ENCODE measurements at places on chromosomes 12 and 14.

DNA sequence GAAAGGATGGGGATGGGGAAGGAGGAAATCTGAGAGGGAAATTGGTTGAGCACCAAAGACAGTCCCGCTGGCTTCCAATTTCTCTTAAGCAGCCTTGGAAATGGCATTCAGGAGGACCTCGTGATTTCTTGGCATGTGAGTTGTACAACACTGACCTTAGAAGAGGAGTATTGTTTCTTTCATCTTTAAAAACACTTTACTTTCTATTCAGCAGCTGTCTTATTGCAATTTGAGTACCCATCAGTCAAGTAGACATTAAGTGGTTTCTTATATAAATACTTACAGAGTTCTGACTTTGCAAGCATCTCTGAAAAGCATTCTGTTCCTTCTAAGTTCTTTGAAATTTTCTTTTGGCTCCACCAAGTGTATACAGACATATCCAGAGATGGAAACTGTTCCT is 83.2 kb downstream of the LMNTD1 start:
- no peak for DNase-seq

DNA sequence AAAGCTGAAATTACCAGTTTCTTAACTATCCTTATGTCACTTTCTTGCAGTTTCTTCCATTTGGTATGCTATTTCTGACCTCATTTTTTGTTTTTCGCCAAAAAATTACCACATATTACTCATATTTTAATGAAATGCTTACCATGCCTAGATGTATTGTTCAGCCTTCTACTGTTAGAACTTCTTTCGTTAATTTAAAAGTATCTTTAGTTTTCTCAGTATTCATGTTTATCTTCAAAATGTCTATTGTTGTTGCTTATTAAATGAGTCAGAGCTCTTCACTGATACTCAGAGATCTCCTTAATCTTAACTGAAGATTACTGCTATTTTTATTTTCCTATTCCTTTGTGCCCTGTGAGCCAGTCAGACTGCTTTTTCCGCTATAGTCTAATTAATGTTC is 20.5 kb downstream of the RAP1B start:
- DNase-seq, result no peak

DNA sequence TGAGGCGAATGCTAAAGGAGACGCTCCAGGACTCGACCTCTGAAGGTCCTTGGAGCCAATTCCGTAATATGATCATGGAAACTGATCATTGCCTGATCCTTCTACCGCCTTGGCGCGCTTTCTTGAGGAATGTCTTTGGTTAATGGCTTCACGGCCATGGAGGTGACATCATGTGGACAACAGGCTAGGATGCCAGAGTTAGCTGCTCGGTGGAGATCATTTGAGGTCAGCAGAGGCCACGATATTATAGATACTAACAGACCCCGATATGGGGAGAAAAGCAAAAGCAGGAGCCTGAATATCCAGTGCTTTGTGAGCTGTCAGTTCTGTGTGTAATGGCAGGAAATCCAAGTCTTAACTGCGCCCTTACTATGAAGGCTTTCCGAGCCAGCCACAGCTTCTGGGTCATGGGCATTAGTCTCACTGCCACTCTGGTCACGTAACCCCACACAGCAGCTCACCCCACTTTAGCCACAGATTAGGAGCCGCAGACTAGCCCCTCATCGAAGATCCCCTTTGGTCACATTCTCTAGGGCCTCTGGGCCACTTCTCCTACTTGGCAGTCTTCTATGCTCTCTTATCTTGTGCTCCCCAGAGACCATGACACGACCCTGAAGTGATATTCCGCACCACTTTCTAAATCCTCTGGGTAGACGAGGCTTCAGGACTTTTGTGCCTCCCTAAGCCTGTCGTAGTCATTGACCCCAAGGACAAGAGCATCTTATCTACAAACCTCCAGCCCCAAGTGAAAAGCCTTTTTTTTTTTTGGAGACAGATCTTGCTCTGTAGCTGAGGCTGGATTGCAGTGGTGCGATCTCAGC is 724 bp upstream of the CS start:
- no peak for DNase-seq

- DNase-seq, result no peak
Measured at GRCh38 chr14:77488558-77488957, 10.1 kb downstream of the ISM2 start.

DNA sequence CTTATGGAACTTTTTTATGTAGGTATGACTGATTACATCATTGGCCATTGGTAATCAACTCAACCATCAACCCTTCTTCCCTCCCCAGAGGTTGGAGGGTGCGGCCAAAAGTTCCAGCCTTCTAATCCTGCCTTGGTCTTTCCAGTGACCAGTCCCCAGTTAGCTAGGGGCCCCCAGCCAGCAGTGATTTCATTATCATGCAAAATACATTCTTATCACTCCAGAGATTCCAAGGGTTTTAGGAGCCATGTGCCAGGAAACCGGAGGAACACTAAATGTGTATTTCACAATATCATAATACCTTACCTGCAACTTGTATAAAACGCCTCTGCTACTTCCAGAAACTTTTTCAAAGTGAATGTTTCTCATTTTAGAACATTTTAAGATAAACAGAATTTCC is 181.5 kb upstream of the PELI2 start:
- DNase-seq, result no peak

Measured in NCI-H187 (cell line).